ENCODE measurements at places on chromosomes 11 and 22. TPM values are rescaled to one million over a fixed set of nuclear protein-coding genes. Genes with fewer than 3 reads are reported as not detected.

DNA sequence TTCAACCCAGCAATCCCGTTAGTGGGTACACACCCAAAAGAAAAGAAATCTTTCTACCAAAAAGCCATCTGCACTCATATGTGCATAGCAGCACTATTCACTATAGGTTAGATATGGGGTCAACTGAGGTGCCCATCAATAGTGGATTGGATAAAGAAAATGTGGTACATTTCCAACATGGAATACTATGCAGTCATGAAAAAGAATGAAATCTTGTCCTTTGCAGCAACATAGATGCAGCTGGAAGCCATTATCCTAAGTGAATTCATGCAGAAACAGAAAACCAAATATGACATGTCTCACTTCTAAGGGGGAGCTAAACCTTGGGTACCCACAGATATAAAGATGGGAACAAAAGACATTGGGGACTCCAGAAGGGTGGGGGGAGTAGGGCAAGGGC, 1.9 kb upstream of the ARHGAP8 start:
- H3K4me3 ChIP-seq = no peak overlapping the region
- H3K27ac ChIP-seq = no peak overlapping the region
- H3K4me1 ChIP-seq = peaks cover 50% of the 10 kb centered on the region

DNA sequence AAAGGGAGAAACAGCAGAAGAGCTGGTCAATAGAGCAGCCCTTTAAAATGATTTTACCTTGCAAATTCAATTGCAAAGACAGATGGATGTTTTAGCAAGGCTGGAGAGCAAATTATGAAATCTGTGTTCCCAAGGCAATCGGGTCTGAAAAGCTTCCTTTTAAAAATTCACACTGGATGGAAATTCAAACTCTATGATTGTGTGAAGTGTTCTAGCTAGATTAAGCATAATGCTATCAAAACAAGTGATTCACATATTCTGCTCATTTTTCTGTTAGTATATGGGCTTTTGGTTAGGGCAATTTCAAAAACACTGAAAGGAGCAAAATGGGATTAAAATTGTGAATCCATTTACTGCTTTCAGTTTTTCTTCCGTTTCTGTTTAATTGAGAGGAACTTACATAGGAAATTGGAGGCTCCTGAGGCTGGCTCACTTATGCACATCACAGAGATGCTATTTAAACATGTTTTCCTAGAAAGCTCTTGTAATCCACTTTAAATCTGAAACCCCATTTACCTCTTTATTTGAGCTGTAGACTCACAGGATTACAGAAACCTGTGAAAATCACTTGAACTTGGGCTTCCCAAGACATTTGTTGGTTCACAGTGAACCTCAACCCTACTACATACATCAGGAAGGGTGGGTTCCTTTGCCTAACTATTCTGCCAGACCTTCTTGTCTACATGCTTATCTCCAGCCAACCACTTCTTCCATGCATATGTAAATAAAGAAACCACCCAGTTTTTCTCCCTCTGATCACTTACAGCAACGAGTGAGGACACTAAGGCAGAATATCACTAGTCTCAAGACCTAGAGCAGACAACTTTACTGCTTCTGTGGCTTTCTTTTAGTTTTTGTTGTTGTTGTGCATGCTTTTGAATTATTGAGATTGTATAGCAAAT, 201.9 kb upstream of the PITPNB start:
- H3K4me1 ChIP-seq = peaks cover 10% of the 10 kb centered on the region
- H3K27ac ChIP-seq = no peak overlapping the region
- H3K4me3 ChIP-seq = no peak overlapping the region
- H3K36me3 ChIP-seq = no peaks in the 10 kb centered on the region

- no peak overlapping the region for H3K4me3 ChIP-seq
- H3K27me3 ChIP-seq = no peaks in the 10 kb centered on the region
- DNase-seq = no peak
- H3K27ac ChIP-seq = no peak overlapping the region
- peaks cover 8% of the 10 kb centered on the region for H3K4me1 ChIP-seq
- no peaks in the 10 kb centered on the region for H3K36me3 ChIP-seq
Observed at GRCh38 chr22:44005524-44005923, 18.6 kb upstream of the PARVB start.

- H3K4me3 ChIP-seq = no peak overlapping the region
- peaks cover 13% of the 10 kb centered on the region for H3K4me1 ChIP-seq
- no peaks in the 10 kb centered on the region for H3K27me3 ChIP-seq
- H3K36me3 ChIP-seq = no peaks in the 10 kb centered on the region
Observed at GRCh38 chr11:116065191-116065895, 561.1 kb upstream of the CADM1 start.

GRCh38 chr22:47836957-47837356, 1074.5 kb downstream of the TBC1D22A start:
- no peaks in the 10 kb centered on the region for H3K4me1 ChIP-seq
- no peak overlapping the region for H3K27ac ChIP-seq

DNA sequence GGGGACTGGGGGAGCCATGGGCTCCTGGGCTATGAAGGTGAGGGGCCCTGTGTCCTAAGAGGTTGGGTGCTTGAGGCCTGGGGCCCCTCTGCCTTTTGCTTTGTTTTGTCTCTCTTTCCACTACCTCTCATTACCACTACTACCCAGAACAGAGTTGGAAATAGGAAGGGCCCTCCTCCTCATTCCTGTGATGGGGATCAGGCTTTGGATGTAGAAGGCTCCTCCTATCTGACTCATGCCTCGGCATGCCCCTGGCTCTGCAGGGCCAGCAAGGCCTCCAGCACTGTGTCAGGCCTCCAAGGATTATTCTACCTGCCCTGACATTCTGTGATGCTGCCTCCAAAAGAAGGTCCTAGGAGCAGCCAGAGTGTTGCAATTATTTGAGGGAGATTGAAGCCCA, 766 bp downstream of the IZUMO1R start:
- H3K27ac ChIP-seq = no peak overlapping the region
- H3K4me1 ChIP-seq = peaks cover 12% of the 10 kb centered on the region
- H3K27me3 ChIP-seq = no peaks in the 10 kb centered on the region
- no peak for DNase-seq
- H3K36me3 ChIP-seq = no peaks in the 10 kb centered on the region

GRCh38 chr22:38415046-38415445, 40.0 kb downstream of the KCNJ4 start:
- H3K36me3 ChIP-seq = no peaks in the 10 kb centered on the region
- H3K4me1 ChIP-seq = peaks cover 3% of the 10 kb centered on the region
- H3K27me3 ChIP-seq = no peaks in the 10 kb centered on the region

GRCh38 chr11:44351898-44352498, 42.1 kb upstream of the ALX4 start:
- no peaks in the 10 kb centered on the region for H3K4me1 ChIP-seq
- no peak for DNase-seq
- H3K27ac ChIP-seq = no peak overlapping the region
- H3K36me3 ChIP-seq = no peaks in the 10 kb centered on the region

- no peaks in the 10 kb centered on the region for H3K36me3 ChIP-seq
- no peak for DNase-seq
- no peaks in the 10 kb centered on the region for H3K4me1 ChIP-seq
- no peak overlapping the region for H3K27ac ChIP-seq
- H3K4me3 ChIP-seq = no peak overlapping the region
- H3K27me3 ChIP-seq = no peaks in the 10 kb centered on the region
Observed at GRCh38 chr11:29029452-29029851, 921.3 kb downstream of the METTL15 start.

- H3K36me3 ChIP-seq = no peaks in the 10 kb centered on the region
- H3K27me3 ChIP-seq = no peaks in the 10 kb centered on the region
- H3K4me3 ChIP-seq = no peak overlapping the region
Observed at GRCh38 chr11:114195981-114196731, 100.0 kb upstream of the NNMT start.

- no peaks in the 10 kb centered on the region for H3K4me1 ChIP-seq
- H3K4me3 ChIP-seq = no peak overlapping the region
- H3K36me3 ChIP-seq = no peaks in the 10 kb centered on the region
- H3K27ac ChIP-seq = no peak overlapping the region
- no peak for DNase-seq
- H3K27me3 ChIP-seq = no peaks in the 10 kb centered on the region
Observed at GRCh38 chr11:73854680-73855079, 22.0 kb downstream of the COA4 start.

DNA sequence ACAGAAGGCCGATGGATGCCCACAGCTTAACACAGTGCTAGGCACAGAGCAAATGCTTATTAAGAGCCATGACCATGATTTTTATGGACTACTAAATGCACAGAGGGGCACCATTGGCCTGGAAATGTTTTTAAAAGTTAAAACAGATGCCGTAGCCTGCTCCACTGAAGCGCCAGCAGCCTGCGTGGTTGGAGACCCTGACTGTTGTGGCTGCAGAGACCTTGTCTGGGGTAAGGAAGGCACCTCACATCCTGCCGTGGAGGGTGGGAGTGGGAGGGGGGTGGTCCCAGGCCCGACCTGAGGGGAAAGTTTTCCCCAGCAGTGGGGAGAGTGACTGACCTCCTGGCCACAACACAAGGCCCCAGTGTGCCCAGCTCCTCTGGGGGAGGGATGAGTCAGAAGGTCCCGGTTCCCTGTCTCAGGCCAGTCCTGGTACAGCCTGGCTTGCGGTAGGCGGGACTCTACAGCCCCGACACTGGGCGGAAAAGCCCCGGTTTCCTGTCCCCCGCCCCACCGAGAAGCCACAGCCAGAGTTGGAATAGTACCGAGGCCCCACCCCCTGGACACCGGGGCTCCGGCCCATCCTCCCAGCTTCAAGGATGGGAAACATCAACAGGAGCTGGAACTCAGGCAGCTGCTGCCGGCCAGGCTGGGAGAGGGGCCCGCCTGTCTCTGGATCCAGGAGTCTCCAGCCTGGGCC, 7.0 kb downstream of the CHST1 start:
- peaks cover 6% of the 10 kb centered on the region for H3K4me1 ChIP-seq
- no peak overlapping the region for H3K4me3 ChIP-seq
- peak overlapping the region; percentile 71 for H3K27ac ChIP-seq
- peak; percentile 78 for DNase-seq
- H3K27me3 ChIP-seq = peaks cover 33% of the 10 kb centered on the region

GRCh38 chr11:123111465-123111864, 49.5 kb upstream of the HSPA8 start:
- H3K4me3 ChIP-seq = no peak overlapping the region
- no peak overlapping the region for H3K27ac ChIP-seq
- H3K27me3 ChIP-seq = no peaks in the 10 kb centered on the region
- no peaks in the 10 kb centered on the region for H3K36me3 ChIP-seq
- peak; percentile 61 for DNase-seq
- peaks cover 1% of the 10 kb centered on the region for H3K4me1 ChIP-seq

GRCh38 chr11:127137771-127138280, 137.3 kb upstream of the KIRREL3 start:
- H3K36me3 ChIP-seq = no peaks in the 10 kb centered on the region
- no peak overlapping the region for H3K27ac ChIP-seq

- no peak overlapping the region for H3K27ac ChIP-seq
- no peak for DNase-seq
- H3K4me1 ChIP-seq = peaks cover 5% of the 10 kb centered on the region
- peaks cover 5% of the 10 kb centered on the region for H3K36me3 ChIP-seq
Observed at GRCh38 chr11:6402561-6402981, 12.3 kb downstream of the SMPD1 start.

- no peaks in the 10 kb centered on the region for H3K27me3 ChIP-seq
- no peak overlapping the region for H3K27ac ChIP-seq
- H3K4me3 ChIP-seq = no peak overlapping the region
- H3K36me3 ChIP-seq = peaks cover 4% of the 10 kb centered on the region
Observed at GRCh38 chr11:9838229-9838628, 174.4 kb downstream of the SWAP70 start.

DNA sequence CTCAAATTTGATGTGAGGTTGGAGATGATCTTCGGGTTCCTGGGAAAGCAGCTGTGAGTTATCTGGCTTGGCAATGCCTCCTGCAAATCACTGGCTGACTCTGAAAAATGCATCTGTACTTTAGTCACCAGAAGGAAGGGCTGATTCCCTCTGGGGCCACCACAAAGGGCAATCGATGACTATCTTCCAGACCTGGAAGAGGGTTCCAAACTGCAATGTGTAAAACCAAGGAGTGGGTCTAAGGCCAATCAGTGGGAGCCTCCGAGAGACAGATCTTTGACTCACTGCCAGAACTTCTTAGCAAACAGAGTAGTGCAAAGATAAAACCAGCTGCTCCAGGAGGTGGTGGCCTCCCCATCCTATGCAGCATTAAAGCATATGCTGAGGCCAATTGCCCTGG, 29.1 kb upstream of the PAK1 start:
- no peaks in the 10 kb centered on the region for H3K36me3 ChIP-seq
- H3K27ac ChIP-seq = no peak overlapping the region
- no peaks in the 10 kb centered on the region for H3K27me3 ChIP-seq
- no peak overlapping the region for H3K4me3 ChIP-seq
- no peaks in the 10 kb centered on the region for H3K4me1 ChIP-seq

- H3K36me3 ChIP-seq = no peaks in the 10 kb centered on the region
- no peaks in the 10 kb centered on the region for H3K4me1 ChIP-seq
- H3K27me3 ChIP-seq = no peaks in the 10 kb centered on the region
- no peak overlapping the region for H3K27ac ChIP-seq
- DNase-seq = no peak
- no peak overlapping the region for H3K4me3 ChIP-seq
Observed at GRCh38 chr11:109789901-109790300, 303.3 kb upstream of the ZC3H12C start.

Gene OR8G1
- not detected for total RNA-seq

Gene SLC22A25
- not detected for total RNA-seq

Gene GVQW3
- total RNA-seq = 2.4 TPM

Gene EXPH5
- 25.2 TPM for total RNA-seq

Gene CASP1
- total RNA-seq = 38.5 TPM

Gene VSIG10L2
- 0.18 TPM for total RNA-seq

Gene C11orf42
- total RNA-seq = not detected

Gene CDON
- 17.8 TPM for total RNA-seq

Gene C11orf16
- 14.0 TPM for total RNA-seq
